ENCODE measurements at places on chromosomes 6 and 20.
A peak's percentile ranks its signal among the peaks of the same experiment; 100 is the strongest.

DNA sequence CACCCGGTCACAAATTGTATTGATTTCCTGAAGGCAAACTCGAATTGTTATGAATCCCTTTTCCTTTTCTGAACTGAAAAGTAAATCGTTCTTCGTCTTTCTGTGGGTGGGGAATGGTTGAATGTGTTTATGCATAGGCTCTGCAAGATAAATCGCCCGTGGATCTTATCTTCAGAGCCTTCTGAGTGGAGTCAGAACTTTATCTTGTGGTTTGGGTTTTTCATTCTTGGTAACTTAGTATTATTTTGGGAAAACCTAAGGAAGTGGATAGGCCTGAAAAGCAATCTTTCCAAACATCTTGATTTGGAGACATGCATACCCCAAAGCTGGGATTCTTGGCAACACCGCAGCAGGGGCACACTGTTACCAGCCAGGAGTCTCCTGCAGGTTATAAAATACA lies 122.4 kb downstream of the MAP3K7 start:
- no peak for DNase-seq

DNA sequence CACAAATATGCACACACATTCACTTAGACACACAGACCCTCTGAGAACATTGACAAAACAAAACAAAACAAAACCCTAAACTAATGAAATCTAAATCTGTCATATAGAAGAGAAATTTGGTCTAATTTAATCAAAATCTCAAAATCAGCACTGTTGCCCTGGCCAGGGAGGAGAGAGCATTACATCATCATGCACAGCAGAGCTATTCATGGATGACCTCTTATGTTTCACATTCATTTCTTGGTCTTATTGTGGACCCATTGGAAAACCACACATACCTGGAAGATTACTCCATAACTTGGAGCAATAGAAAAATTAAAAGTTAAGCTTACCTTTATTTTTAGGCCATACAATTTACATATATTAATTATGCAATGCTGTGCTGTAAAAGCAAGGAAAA lies 1223.6 kb upstream of the GJE1 start:
- DNase-seq = no peak

DNA sequence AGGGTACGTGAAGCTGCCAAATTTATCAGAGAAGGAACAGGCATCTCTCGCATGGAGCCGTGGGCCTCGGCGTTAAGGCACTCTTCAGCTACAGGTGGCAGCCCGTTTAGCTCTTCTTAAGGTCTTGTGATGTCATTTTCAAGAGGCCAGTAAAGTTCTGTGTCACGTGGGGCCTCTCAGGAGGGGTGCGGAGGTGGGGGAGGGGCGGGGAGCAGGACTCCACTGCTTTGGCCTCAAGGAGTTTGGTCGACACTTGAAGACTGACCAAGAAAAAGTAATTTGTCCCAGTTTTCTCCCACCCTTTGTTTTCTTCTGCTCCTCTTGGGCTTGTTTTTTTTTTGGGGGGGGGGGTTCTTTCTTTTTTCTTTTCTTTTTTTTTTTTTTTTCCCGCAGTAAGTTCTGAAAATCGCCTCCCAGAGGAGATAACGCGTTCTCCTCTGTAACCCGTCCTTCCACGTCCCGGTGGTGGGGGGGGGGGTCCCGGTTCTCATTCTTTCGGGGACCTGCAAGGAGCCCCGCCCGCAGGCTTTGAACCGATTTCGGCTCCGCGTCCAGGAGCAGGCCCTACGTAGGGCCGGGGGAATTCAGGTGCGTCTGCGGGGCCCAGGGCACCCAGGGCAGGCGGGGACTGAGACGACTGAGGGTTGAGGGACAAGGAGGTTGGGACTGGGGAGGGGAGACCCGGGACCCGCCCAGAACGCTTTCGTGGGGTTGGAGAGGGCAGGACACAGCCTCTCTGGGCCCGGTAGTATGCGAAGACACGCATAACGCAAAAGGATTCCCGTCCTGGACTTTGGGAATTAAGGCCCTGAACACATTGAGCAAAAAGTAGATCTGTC lies 26.0 kb downstream of the GPX6 start:
- DNase-seq = peak; percentile 32

GRCh38 chr6:105793130-105793529 lies 293.0 kb upstream of the PRDM1 start:
- no peak for DNase-seq

All from stimulated activated CD4-positive, alpha-beta T cell treated with anti-CD3 and anti-CD28 coated beads, TNF-alpha, amount 100 ng/mL, for 48 hours (primary cell).